NCI-H1694 treated with DMSO at 0.1 percent for 48 hours (cell line): ENCODE measurements at places on chromosomes 2 and 18.

GRCh38 chr2:17749753-17750438 is 3.7 kb downstream of the SMC6 start:
- DNase-seq: no peak

GRCh38 chr2:9139491-9140443 is 66.8 kb upstream of the ASAP2 start:
- peak; percentile 78 for DNase-seq

DNA sequence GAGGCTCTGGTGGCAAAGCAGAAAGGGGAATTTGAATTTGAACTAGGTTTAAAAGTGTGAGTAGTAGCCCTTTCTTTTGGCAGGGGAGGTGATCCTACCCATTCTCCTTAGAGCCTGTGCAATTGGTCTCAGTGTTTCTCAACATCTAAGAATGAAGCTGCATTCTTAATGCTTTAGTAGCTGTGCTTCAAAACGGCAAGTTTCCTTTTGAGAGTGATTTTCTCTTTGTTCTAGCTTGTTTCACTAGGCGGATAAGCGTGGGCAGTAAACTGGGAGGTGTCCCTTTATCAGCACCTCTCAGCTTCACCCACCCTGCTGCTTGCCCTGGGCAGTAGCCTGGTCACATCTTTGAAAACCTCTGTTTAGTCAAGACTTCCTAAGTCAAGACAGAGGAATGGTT is 6.7 kb downstream of the CRIM1 start:
- no peak for DNase-seq

- DNase-seq: no peak
These were observed 15.7 kb upstream of the CEP192 start for GRCh38 chr18:12975488-12975887.

GRCh38 chr2:70658476-70658875 is 104.8 kb upstream of the TGFA start:
- DNase-seq: no peak

- no peak for DNase-seq
These were observed 601.7 kb downstream of the ARHGAP15 start for GRCh38 chr2:143730953-143731260.

GRCh38 chr2:73593680-73594079 is 48.5 kb downstream of the NAT8 start:
- DNase-seq: no peak

DNA sequence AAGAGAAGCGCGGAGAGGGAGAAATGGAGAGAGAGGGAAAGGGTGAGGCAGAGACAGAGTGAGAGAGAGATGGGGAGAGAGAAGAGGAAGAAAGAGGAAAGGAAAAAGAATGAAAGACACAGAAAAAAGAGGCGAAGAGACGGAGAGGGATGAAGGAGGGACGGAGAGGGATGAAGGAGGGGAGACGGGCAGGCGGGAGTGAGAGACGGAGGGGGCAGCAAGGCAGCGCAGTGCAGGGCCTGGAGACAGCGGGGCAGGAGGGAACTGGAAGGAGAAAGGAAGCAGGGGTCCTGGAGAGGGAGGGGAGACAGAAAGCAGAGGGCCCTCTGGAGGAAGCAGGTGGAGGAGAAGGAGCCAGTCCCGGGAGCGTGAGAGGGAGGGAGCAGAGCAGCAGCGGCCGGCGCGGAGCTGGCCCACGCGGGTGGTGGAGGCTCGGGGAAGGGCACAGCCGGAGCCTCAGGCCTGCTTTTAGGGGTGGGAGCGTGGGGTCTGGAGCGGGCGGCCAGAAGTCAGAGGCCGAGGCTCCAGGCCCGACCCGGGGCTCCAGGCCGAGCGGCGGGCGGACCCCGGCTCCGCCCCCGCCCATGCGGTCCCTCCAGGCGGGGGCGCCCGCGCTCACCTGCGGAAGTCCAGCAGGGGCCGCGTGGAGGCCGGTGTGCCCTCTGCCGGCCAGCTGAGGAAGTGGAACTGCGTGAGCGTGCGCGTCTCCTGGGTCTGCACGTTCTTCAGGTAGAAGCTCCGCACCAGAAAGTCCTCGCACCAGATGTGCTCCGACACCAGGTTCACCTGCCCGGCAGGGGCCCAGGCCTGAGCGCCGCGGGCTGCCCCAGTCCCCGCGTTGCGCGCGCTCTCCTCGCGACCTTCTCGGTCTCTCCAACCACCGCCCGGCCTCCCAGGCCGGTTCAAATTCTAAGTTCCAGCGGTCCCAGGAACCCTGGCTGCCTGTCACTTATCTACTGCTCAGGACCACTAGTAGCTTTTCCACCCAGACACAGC is 14.5 kb downstream of the PTPRN start:
- peak; percentile 73 for DNase-seq

- no peak for DNase-seq
These were observed 38.5 kb downstream of the PARD3B start for GRCh38 chr2:204583773-204584172.

DNA sequence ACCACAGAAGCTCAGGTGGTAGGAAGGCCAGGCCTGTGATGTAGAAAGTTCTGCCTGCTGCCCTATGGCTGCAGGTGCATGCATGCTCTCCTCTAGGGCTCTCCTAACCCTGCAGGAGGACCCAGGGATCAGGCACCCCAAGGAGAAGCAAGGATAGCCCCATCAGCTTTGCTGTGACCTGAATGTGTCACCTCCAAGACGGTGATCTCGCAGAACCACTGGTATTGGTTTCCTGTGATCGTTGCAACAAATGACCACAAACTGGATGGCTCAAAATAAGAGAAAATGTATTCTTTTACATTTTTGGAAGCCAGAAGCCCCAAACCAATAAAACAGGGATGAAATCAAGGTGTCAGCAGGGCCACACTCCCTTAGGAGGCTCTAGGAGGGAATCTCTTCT is 327.3 kb downstream of the BCL11A start:
- no peak for DNase-seq

GRCh38 chr2:216720722-216721121 is 25.4 kb upstream of the IGFBP5 start:
- no peak for DNase-seq

- no peak for DNase-seq
These were observed 93.3 kb downstream of the AOX1 start for GRCh38 chr2:200679127-200679526.

GRCh38 chr2:149994057-149994728 is 406.6 kb upstream of the MMADHC start:
- no peak for DNase-seq

DNA sequence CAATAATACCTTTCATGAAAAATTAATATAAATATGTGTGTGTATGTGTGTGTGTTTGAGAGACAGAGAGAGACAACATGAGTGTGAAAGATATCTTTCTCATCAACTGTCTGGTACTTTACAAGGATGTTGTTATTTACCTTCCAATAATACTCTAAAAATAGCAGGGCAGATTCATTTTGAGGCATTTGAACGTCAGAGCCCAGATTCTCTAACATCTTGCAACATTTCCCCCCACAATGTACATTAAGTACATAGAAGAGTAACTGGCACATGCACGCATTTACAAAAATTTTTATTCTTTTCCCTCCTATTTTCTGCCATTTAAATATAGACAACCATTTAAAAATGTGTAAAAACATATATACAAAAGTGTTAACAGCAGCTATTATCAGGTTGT is 100.9 kb downstream of the PID1 start:
- DNase-seq: no peak

GRCh38 chr2:241844066-241844728 is 14.5 kb downstream of the PDCD1 start:
- no peak for DNase-seq

GRCh38 chr2:118763797-118764196 is 83.7 kb downstream of the EN1 start:
- DNase-seq: no peak

GRCh38 chr2:107402330-107402729 is 424.4 kb upstream of the RGPD4 start:
- DNase-seq: no peak

DNA sequence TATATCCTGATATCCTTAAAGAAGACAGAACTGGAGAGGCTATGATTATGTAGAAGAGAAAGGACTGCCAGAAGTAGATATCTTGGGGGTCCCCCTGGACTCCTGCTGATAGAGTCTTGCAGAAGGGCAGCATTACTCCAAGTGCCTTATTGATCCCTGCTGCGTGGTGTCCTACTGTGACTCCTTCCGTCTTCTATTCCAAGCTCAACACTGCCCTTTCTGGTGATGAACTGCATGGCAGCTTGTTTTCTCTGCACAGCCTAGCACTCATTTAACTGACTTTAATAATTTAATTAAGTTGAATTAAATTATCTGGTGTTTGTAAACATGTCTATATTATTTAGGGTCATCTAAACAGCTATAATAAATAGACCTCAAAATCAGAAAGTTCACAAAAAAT is 194.1 kb upstream of the DSEL start:
- DNase-seq: no peak

- no peak for DNase-seq
These were observed 32.3 kb downstream of the AFF3 start for GRCh38 chr2:100109986-100110613.

DNA sequence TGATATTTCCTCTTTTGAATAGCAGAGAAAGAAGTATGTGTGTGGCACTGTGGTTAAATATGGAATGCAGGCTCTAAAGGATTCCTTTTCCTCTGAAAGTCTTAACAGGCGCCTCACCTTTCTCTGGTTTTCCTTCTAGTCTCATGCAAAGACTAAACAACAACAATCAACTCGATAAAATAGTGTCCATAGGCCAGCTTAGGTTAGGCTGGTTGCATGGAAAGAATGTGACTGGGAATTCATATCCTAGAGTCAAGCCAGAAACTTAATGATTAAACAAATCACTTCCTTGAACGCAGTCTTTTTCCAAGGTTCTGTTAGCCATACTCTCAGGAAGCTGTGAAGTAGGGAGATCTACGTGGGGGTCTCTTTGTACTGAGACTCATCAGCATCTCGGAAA is 800.8 kb upstream of the ID2 start:
- DNase-seq: no peak

- DNase-seq: no peak
These were observed 569.7 kb downstream of the RIT2 start for GRCh38 chr18:42545825-42546224.

DNA sequence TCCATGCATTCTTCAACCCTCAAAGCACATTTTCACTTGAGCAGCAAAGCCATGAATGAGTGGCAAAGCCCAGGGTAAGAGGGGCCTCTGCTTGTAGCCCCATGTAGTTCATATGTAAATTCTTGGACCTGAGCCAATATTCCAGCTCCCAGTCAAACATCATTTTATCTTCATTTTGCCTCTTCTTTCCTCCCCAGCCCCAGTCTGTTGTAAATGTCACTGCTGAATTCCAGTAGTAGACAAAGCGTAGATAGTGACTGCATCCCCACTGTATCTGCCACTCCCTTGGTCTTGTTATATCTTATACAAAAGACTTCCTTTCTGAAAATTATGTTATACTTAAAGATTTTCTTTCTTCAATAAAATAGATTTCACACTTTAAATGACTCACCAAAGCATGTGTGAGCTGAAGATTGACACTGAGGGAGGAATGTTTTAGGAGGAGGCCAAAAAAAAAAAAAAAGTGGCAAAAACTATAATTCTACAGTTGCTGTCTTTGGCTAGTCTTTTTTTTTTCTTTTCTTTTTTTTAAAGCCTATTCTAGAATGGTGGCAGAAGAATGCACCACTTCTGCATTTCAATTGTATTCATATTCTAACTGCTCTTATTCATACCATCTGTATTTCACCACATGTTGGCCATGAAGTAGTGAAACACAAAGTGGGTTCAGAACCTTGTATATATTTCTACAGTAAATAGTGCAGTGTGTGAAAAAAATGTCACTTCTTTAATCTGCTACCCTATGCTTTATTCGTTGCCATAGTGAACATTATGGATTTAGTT is 306.1 kb downstream of the CPS1 start:
- peak; percentile 6 for DNase-seq

DNA sequence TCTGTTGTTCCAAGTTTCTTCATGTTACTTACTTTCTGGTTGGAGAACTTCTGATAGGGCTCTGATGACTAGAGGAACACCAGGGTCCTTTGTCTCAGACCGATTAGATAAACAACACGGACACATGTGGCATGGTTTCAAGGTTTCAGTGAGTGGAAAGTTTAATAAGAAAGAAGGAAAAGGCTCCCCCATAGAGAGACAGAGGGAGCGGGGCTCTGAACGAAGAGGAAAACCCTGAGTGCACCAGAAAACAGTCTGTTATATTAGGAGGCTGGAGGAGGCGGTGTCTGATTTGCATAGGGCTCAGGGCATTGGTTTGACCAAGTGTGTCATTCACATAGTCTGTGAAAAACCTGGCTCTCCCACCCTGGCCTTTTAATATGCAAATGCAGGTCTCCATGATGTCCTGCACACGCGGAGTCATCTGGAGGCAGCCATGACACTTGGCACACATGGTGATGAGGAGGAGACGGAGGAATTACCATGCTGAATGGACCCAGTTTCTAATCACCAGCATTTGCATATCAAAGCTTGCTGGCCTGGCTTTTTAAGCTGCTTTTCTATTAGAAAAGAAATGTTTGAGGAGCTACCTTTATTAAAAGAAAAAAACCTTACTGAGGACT is 94.2 kb downstream of the PTPN4 start:
- DNase-seq: no peak

DNA sequence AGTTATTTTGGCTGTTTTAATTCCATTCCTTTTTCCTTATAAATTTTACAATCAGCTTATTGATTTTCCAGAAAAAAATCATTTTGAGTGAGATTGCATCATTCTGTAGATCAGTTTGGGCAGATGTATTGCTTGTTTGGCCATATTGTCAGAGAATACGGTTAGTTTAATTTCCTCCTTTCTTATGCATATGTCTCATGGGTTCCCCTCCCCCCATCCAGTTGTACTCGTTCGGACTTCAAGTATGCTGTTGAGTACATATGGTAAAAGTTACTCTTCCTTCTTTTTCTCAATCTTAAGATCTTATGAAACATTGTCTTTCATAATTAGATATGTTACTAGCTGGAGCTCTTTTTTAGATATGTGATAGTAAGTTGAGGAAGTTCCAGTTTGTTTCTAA is 131.2 kb upstream of the TTC27 start:
- DNase-seq: no peak

DNA sequence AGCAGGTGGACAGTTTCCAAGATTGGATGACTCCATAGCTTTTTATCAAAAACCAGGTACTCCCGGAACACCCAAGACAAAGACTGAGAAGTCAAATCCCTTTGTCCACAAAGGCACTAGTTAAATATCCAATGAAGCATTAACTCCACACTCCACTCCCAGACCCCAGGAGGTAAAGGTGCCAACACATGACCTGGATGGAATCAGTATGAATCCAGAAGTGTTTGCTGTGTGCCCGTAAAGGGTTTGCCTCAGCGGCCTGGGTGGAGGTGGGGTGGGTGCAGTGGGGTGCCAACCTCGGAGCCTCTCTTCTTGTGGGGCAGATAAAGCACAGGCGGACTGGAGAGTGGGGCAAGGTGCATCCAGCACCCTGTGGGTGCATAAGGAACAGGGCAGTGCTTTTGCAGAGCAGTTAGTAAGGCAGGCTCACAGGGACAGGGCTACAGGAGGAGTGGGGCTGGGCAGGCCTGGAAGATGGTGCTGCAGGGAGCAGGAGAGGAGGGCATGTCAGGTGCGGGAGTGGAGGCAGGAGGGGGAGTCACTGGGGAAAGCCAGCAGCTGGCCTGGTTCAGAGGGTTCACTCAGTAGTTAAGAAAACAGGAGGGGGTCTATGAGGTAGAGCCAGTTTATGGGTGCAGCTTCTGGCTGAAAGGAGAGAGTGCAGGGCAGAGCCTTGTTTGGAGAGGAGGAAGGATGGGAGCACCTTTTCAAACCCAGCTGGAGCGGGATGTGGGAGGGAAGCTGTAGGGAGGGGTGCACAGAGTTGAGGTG is 208.4 kb upstream of the SMAD2 start:
- no peak for DNase-seq

GRCh38 chr2:65067806-65068553 is 11.8 kb downstream of the CEP68 start:
- DNase-seq: no peak
